ENCODE measurements at places on chromosomes 6 and 20.

DNA sequence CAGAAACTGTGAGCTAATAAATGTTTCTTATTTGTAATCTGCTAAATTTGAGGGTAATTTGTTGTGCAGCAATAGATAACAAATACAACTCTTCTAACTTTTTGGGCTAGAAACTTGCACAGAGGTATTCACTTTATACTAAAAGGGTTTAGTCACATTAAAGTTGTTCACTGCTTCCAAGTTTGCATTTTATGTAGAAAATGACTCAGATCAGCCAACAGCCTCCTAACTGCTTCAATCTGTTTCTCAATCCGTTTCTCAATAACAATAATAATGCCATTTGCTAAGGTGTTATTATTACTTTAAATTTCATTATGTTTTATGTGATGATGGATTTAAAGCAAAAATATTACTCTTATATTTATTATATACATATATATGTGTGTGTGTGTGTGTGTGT is 213.9 kb downstream of the CENPW start:
- no peak for DNase-seq

DNA sequence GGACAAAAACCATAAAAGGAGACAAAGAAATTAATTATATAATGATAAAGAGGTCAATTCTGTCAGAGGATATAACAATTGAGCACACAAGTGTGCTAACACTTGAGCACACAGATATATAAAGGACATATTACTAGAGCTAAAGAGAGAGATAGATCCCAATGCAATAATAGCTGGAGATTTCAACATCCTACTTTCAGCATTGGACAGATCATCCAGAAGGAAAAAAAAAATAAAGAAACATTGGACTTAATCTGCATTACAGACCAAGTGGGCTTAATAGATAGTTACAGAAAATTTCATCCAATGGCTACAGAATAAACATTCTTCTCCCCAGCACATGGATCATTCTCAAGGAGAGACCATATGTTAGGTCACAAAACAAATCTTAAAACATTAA is 9.9 kb downstream of the VNN1 start:
- DNase-seq = no peak

DNA sequence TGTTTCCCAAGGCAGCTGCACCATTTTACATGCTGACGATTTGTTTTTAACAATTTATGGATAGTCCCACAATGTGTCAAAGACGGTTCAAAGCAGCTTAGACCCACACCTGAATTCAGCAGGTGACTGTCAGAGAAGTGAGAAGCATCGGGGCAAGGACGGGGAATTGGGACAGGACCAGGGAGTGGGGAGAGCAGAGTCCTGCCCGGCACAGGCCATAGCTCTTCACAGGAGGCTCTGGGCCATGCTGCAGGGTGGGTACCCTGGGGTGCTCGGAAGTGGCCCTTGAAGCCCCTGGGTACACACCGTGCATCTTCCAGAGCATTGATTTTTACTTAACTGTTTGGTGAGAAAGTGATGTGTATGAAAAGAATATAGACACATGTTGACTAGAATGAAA is 33.2 kb upstream of the PHACTR3 start:
- DNase-seq = no peak

GRCh38 chr6:46491628-46492547 is 639 bp upstream of the RCAN2 start:
- no peak for DNase-seq

DNA sequence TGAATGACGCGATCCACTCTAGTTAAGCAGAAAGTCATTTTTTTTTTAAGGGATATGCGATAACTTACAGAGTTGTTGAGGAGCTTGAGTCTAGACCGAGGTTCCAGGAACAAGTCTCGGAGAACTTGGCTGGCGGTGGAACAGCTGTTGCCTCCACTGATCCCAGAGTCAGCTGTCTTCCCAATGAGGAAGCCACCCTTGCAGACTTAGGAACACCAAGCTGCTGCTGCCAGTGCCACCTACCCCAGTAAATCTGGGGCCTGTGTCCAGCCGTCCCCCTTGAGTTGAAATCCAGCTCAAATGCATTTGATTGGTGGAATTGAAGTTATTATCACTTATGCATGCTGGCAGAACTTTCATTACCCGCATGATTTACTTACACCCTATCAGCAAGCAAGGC is 6.7 kb downstream of the PFDN4 start:
- DNase-seq = no peak

GRCh38 chr6:87738744-87739143 is 36.7 kb upstream of the AKIRIN2 start:
- no peak for DNase-seq

- DNase-seq = no peak
These were observed 9.2 kb upstream of the EFHC1 start for GRCh38 chr6:52410979-52411378.
